Vagina (tissue), 2 donors: ENCODE measurements at places on chromosomes 4 and X.

GRCh38 chr4:146334862-146335449 lies 120.6 kb downstream of the REELD1 start:
- DNase-seq = no peak
- no peaks in the 10 kb centered on the region for H3K4me1 ChIP-seq
- no peaks in the 10 kb centered on the region for H3K36me3 ChIP-seq
- H3K4me3 ChIP-seq = no peak overlapping the region

- H3K4me3 ChIP-seq = no peak overlapping the region
- H3K27ac ChIP-seq = no peak overlapping the region
- no peaks in the 10 kb centered on the region for H3K36me3 ChIP-seq
- DNase-seq = no peak
- H3K4me1 ChIP-seq = no peaks in the 10 kb centered on the region
These were observed 23.5 kb downstream of the TMEM31 start for GRCh38 chrX:103734125-103734760.

- H3K4me3 ChIP-seq = no peak overlapping the region
- no peak for DNase-seq
- H3K36me3 ChIP-seq = no peaks in the 10 kb centered on the region
- no peak overlapping the region for H3K27ac ChIP-seq
- no peaks in the 10 kb centered on the region for H3K27me3 ChIP-seq
These were observed 559.6 kb downstream of the SPRY1 start for GRCh38 chr4:123956204-123956603.

DNA sequence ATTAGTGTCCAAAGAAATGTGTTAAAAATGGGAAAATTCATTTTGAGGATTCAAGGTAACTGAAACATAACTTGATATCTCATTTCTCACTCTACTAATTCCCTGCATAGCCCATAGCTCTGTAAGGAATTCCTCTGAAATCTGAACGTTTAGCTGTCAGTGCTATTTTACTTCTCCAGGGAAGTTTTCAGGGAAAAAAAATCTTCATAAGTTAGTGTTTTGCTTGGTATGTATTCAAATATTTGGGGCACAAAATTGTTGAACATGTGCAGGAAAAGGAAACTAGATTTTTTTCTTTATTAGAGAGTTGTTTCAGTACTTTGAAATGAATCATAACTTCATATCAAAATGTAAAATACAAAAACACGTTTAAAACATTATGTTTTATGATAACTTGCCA lies 891.4 kb downstream of the CENPC start:
- no peaks in the 10 kb centered on the region for H3K4me1 ChIP-seq
- H3K27ac ChIP-seq = no peak overlapping the region
- no peaks in the 10 kb centered on the region for H3K36me3 ChIP-seq
- H3K4me3 ChIP-seq = no peak overlapping the region
